Hematopoietic multipotent progenitor cell treated with erythropoietin and hydrocortisone succinate and interleukin-3 and kit ligand, for 6 days (in vitro differentiated cells): ENCODE measurements at places on chromosomes 1 and 21.

- DNase-seq = no peak
Measured at GRCh38 chr1:172041102-172041501, 199.8 kb downstream of the DNM3 start.

- DNase-seq = no peak
Measured at GRCh38 chr21:15309022-15309590, 244.3 kb upstream of the NRIP1 start.

- DNase-seq = peak; percentile 76
Measured at GRCh38 chr21:33402001-33402979, 923 bp upstream of the IFNGR2 start.

- DNase-seq = no peak
Measured at GRCh38 chr1:224368409-224368808, 11.7 kb downstream of the CNIH4 start.

- DNase-seq = no peak
Measured at GRCh38 chr1:172616636-172617035, 42.3 kb upstream of the FASLG start.

DNA sequence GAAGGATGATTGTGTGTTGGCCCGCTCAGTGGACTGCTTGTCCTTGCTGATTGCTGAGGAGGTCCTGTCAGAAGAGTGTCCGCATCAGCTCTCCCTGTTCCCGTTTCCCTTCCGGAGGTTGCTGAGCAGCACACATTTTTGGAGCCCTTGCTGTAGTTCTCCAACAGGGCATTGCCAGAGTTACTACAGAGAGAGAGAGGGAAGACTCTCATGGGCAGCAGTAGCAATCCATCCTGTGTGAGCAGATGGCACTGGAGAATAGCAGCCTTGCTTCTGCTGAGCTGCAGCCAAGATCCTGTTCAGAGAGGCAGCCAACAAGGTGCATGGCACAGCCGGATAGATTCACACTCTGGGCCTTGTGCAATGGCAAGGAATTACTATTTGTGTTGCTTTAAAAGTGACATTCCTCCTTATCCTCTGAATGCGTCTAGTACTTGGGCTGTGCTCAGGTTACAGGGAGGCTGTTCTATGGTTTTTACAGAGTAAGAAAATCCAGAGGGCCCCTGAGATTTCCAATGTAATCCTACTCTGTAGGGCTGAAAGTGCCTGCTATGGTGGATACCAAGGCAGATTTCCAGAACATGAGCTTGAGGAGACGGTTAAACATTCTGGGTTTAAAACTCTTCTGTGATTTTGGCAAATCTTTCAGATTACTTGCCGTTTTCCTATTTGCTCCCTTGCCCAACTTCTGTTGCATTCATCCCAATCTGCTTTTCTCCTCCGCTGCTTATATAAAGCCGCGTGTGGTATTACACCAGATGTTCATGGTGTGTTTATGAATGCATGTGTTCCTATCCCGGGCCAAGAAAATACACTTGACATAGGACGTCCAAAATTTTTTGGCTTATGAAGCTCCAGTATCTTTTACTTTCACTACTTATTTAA lies 27.4 kb downstream of the AK4 start:
- no peak for DNase-seq

- no peak for DNase-seq
Measured at GRCh38 chr1:61442544-61442943, 282.4 kb downstream of the TM2D1 start.

DNA sequence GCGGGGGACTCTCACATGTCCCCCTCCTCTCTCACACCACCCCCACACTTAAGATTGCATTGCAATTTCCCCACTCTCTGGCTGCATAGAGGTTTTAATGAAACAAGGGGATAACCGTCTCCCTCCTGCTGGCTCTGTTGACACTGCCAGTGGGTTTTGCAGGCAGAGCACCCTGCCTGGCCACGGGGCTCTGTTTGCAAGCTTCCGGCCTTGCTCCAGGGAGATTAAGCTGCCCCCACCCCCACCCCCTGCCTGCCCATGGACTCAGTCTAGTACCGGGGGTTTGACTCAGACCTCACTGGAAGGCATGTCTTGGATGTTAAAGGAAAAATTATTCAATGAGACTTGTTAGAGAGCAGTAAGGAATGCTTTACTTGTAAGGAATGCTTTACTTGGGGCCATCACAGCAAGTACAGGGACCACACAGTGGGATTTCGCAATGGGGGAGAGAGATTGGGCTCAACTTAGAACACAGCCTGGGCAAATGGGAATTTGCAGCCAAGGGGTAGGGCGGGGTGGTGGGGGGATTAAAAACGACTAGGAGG lies 101.0 kb downstream of the AJAP1 start:
- no peak for DNase-seq

DNA sequence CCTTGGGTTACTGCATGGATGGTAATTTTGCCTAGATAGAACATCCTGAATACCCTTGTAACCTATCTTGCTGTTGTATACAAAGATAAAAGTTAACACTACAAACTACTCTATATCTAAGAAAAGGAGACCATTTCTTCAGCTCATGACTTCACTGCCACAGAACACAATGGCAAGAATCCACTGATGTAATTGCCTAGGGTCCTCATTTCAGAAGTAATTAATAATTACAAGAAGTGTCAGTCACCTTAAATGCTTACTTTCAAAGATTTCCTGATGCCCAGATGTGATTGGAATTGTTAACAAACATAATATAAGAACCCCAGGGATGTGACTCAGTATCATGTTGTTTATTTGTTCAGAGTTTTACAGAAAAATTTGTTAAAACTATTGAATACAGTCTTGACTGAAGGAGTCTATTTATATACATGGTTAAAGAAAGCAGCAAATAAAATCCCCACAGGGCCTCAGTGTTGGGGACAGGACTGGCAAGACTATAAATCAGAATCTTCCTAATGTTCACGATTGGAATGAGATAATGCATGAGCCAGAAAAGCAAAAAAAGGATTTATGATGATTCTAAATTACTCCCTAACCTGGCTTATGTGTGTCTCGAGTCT lies 83.9 kb downstream of the CRB1 start:
- DNase-seq = no peak

- DNase-seq = peak; percentile 67
Measured at GRCh38 chr1:13723810-13724209, 23.8 kb downstream of the PRDM2 start.

- DNase-seq = no peak
Measured at GRCh38 chr1:200774311-200774710, 35.6 kb downstream of the CAMSAP2 start.

GRCh38 chr21:18104802-18105201 lies 139.8 kb upstream of the CHODL start:
- no peak for DNase-seq

DNA sequence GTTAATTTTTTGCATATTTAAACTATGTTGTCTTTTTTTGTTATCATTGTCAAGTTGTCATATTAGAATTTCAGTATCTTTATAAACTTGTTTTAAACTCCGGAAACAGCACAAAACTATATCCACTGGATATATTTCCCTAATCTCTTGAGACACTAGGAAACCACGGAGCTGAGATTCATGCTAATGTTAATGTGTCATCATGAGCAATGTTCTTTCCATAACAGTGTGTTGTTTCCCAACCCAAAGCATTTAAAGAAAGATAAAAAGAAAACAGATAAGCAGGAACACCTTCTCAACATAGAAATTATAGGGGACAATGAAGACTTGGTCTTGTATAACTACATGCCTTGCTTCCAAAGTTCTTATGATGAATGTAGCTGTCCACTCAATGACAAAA lies 626.2 kb upstream of the TMPRSS15 start:
- DNase-seq = no peak

DNA sequence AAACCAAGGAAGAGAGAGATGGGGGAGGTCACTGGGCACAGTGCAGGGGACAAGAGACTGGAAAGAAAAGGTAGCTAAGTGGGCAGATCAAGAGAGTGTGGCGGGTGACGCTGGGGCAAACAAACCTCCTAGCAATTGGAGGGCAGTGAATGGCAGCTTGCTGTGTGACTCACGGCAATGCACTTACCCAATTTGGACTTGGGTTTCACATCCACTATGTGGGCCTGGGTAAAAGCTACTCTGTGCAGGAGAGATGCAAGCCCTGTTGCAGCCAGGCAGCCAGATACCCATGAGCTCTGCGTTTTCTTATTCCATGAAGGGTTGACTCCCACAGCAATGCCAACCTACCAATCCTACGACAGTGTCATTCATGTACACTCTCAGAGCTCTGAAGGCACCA lies 9.5 kb downstream of the PLXNA2 start:
- no peak for DNase-seq

DNA sequence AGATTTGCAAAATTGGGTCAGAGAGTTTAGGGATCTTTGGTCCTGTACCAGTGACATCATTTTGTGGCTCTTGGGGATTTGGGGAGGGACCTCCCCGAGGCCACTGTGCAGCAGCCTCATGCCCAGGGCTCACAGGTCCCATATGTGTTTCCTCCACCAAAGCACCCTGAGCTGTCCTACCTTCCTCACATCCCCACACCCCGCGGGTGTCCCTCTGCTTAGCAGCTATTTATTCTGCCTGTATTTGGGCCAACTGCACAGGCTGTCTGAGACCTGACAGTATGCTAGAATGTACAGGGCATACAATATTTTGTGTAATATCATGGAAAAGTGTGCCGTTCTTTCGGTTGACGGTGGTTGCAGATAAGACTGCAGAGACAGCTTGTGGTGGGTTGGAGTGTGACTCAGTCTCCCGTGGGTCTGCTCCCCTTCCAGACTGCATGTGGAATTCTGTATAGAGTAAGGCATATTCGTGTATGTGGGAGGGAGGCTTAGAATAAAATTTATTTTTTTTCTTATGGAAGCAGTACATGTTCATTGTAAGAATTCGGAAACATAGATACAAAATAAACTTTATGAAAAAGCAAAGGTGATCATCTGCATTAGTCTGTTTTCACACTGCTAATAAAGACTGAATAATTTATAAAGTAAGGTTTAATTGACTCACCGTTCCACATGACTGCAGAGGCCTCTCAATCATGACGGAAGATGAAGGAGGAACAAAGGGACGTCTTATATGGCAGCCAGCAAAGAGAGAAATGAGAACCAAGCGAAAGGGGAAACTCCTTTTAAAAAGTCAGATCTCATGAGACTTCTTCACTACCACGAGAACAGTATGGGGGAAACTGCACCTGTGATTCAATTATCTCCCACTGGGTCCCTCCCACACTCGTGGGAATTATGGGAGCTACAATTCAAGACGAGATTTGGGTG lies 84.4 kb downstream of the ADARB1 start:
- DNase-seq = no peak

DNA sequence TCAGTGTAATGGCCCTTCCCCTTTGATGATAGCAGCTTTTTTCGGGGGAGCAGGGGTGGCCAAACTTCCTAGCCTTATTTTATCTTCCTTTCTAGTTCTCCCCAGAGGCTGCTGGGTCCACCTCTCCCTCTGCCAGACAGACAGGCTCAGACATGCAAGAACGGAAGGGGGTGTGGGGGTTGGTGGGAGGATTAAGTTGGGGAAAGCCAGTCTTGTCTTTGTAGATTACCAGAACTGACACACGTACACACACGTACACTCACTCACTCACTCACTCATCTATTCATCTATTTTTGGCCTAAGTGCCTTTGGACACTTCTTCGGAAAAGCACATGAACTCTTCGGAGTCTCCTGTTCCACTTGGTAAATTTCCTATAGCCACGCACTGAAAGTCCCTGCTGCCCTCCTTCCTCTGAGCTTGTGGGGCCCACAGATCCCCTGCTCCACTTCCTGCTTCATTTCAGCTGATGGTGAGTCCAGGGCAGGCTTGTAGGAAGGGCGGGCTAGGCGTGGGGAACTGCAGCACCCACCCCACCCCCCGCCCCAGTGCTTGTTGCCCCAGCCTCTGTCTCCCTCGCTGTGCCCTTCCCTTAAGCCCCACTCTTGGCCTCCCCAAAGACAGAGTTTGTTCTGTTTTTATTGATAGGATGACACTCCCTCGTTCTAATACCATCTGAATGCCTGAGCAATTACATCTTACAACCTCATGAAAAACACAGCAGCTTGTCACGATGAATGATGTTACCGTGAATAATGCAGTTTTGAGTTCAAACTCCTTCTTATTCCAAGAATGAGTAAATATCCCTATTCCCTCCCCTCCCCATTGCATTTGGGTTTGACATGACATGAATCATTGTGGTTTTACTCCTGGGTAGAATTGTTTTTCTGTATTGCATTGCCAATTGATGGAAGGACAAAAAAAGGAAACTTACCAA lies 60.7 kb upstream of the ATP5PO start:
- peak; percentile 68 for DNase-seq

GRCh38 chr1:206587904-206588303 lies 24.4 kb downstream of the EIF2D start:
- DNase-seq = no peak

- no peak for DNase-seq
Measured at GRCh38 chr1:182191381-182192115, 130.0 kb upstream of the ZNF648 start.

- no peak for DNase-seq
Measured at GRCh38 chr1:203114202-203114601, 13.3 kb upstream of the ADORA1 start.

DNA sequence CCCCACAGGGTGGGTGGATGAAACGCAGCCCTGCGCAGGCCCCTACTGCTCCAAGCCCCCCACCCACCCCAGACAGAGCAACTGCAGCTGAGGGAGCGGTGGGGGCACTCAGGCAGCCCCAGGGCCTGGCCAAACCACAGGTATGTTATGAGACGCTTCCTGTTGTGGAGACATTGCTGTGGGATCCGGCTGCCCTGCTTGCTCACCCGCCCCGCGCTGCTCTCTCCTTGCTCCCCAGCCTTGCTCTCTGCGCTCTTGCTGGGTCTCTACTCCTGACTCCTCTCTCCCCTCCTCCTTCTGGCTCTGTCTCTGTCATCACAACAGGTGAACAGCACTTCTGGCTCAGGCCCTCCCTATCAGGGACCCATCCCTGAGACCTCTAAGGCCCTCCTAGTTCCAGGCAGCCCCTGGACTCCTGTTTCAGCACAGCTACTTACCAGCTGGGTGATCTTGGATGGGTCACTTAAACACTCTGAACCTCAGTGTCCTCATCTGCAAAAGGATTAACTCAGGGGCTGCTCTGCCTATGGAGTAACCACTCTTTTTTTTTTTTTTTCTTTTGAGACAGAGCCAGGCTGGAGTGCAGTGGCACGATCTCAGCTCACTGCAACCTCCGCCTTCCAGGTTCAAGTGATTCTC lies 15.9 kb downstream of the COL8A2 start:
- DNase-seq = no peak

DNA sequence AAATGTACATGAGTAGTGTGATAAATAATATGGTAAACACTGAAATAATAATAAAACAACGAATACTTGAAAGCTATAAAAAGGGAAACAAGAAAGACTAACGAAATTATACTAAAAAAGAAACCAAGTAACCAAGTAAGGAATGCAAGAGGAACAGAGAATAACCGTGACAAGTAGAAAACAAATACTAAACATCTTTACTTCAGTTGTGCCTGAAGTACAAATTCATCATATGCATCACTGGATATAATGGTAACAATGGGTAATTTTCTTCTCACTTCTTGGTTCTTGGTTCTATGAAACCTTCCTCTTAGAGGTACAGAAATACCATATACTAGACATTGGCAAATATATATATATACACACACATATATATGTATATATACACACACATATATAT lies 1093.6 kb upstream of the B3GALT2 start:
- DNase-seq = no peak

GRCh38 chr1:226655251-226656163 lies 83.6 kb downstream of the ITPKB start:
- peak; percentile 22 for DNase-seq
